NCI-H1417 (cell line): ENCODE measurements at places on chromosomes 11 and 22.

DNA sequence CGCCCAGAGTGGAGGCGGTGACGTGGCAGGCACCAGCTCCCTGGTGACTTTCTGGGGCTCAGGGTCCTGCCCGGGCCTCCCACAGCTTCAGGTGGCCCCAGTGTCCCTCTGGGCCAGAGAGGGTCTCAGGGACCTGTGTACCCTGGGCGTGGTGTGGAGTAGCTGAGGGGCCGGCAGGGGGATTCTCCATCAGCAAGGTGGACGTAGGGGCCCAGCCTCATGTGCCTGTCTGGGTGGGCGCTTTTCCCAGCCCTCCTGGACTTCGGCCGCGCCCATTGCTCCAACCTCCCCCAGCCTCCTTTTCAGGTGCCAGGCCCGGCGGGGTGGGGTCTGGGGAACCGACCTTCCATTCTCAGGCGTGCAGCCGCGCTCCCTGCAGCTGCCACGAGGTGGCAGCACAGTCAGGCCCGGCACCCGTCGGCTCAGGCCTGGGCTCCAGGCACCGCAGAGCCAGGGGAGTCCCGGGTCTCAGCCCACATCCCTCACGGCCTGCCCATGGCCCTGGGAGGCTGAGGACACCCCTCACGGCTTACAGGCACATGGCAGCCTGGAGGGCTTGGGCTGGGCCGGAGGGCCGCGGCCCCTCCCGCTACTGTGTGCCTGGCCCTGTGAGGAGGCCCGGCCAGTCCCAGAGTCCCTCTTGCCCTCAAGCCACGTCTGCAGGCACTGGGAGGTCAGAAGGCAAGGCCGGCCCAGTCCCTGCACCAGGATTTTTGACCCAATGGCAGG is 19.9 kb upstream of the MUC5B start:
- DNase-seq, result peak; percentile 46

DNA sequence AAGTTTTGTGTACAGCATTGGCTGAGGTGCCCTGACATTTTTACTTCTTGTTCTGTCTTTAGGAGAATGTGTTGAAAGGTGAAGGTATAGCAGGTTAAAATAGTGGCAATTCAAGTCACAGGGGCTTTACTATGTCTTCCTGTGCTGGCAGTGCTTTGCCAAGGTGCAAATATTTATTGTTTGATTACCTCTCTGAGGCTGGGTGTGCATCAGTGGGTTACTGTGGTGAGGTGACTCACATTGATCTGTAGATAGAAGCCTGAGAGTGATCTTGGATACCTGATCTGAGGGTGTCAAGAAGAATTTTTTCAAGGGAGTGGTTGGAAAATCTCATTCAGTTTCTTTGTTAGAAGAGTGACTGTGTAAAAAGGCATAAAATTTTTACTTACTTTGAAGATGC is 90.0 kb downstream of the ARHGAP42 start:
- no peak for DNase-seq

DNA sequence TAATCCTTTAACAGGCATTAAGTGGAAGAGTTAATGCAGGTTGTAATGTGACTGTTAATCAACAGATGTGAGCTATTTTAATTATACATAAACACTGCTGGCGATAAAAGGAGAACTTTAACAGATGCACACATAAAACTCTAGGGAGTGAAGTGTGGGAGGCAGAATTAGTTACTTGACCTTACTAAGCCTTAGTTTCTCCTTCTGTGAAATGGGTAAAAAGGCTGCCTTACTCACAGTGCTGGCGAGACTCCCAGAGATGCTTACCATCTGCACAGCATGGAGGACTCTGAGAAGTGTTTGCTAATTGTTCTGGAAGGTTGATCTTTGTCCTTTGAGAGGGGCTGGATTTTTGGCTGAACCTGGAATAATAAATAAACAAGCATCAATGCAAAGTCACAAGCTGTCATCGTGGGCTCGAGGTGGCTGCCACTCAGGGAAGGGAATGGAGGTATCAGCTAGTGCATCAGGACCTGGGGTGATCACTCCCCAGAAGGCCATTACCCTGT is 58.6 kb upstream of the MPEG1 start:
- DNase-seq, result no peak

DNA sequence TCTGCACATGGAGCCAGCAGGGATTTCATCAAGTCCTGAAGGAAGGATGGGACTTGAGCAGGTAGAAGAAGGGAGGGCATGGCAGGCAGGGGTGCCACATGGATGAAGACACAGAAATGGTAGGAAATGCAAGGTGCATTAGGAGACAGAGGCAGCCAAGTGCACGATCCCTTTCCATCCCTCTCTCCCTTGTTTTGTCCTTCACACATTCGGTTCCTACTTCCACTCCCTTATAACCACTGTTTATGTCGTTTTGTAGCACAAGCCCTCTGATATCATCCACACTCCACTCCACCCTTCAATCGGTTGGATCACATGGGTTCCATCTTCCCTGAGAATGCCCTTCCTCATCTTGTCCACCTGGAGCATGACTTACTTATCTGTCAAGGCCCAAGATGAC is 35.2 kb downstream of the IFT27 start:
- DNase-seq, result no peak

DNA sequence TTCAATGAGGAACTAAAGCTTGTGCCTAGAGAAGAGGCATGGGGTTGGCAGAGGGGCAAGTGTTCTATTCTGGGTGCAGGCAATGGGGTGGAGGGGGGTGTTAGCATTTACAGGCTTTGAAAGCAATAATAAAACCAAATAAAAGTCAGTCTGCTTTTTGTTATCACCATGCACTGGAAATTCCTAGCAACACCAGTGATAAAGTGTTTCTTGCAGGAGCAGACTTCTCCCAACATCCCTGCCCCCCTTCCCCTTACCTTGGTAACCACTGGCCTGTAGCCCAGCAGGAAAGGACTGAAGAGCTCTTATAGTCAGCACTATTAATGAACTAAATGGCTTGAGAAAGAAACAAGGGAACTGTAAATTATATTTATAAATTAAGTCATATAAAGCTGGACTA is 65.2 kb upstream of the SESN3 start:
- peak; percentile 91 for DNase-seq

DNA sequence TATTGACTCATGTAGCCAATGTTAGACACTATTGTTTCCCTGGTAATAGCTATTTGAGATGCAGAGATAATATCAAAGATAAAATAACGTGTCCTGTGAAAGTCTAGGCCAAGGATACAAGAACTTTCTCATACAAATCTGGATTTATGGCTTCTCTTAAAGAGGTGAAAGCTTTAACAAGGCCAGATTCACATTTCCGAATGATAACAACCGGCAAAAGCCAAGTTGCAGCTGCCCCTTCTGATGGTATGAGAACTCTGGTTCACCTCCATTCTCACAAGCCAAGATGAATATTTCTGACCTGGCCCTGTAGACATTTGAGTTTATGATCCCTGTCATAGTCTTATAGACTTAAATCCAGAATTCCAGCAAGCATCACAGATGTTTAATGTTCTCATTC is 230.4 kb upstream of the ZC3H12C start:
- DNase-seq, result no peak

GRCh38 chr22:44586999-44587736 is 89.1 kb upstream of the RTL6 start:
- DNase-seq, result peak; percentile 75

GRCh38 chr22:42399315-42400271 is 32.6 kb downstream of the NFAM1 start:
- peak; percentile 96 for DNase-seq

DNA sequence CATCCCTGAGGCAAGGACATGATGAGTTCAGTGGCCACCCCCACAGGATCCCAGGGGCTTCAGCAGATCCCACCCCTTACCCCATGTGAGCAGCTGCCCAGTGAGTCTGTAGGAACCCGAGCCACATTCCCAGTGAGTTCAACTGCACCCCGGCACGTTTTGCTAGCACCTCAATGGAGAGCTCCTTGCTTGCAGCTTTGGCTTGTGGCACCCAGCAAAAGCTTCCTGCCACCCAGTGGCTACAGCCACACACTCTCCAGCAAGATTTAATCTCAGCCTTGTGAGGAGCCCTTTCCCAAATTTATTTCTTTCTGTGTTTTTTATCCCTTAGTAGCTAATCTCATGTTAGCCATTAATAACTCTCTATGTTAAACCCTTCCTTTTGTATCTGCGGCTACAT is 4.0 kb downstream of the SAA1 start:
- DNase-seq, result no peak

DNA sequence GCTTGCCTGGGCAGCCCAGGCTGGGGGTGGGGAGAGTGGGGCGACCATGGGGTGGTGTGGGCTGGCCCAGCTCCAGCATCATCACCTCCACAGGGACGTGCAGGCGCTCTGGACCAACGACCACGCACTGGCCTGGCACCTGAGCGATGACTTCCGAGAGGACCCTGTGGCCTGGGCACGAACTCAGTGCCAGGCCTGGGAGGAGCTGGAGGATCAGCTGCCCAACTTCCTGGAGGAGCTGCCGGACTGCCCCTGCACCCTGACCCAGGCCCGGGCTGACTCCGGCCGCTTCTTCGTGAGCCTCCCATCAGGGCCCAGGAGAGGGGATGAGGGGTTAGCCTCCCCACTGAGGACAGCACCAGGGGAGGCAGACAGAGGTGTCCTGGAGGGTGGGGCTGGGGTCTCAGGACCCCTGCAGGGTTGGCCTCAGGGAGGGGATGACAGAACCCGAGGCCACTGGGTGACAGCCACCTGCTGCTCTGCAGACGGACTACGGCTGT is 3.8 kb downstream of the SUSD2 start:
- DNase-seq, result no peak

DNA sequence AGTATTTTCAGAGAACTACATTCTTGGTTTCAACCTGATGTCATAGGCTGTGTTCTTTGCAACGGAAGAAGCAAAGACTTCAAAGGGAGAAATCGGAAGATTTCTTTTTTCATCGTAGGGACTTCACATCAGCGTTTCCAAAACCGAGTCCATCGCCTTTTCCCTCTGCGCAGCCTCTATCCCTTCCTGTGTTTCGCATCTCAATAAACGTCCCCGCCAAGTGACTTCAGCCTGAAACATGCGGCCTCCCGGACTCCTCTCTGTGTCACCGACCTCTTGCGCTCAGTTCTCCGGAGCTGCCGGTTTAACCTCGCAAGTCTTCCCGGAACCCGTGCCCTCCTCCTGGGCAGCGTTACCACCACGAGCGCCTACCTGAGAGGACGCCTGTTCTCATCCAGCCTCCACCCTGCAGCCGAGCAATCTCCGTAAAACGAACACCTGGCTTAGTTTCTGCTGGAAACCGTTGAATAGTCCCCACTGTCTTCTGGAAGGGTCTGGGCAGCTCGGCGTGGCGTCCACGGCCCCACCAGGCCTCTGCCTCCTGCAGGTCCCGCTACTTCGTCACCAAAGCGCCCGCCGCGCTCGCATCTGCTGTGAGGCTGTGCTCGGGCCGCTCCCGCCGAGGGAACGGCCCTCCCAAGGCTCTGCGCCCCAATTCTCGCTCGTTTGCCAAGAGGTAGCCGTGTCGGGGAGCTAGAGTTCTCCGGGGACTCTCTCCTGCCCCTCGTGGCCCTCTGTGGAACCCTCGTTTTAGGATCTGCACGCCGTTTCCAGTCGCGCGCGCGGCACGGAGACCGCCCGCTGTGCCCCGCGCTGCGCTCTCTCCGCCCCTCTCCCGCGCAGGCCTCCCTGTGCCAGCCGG is at the start of gene GLB1L3:
Gene GLB1L3 (plus strand): TSS at position 846 of the 862 bp plus-strand sequence. CDS start 362 bp downstream, outside the sequence.
- DNase-seq, result no peak

- no peak for DNase-seq
Observed at GRCh38 chr11:131301306-131301705, 69.1 kb upstream of the NTM start.

GRCh38 chr11:128346804-128347203 is 240.6 kb downstream of the ETS1 start:
- DNase-seq, result no peak

GRCh38 chr11:125999234-125999880 is 53.5 kb downstream of the VSIG10L2 start:
- DNase-seq, result no peak

DNA sequence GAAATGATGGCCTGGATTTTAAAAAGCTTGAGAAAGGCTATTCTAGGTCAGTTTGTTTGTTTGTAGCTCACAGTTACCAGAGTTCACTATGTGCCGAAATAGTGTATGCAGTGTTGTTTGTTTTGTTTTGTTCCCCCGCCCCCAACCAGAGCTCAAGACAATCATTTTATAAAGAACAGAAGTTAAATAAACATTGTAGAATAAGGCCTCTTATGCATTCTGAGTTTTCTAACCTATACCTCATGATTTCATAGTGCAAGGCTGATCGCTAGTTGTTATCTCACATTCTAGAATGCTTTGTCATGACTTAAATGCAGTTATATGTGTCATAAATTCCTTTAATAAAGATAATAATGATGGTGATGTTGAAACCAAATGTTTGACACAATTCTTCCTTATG is 7.8 kb downstream of the KCNA4 start:
- no peak for DNase-seq

GRCh38 chr22:48826546-48826945 is 1001.1 kb downstream of the BRD1 start:
- DNase-seq, result no peak

DNA sequence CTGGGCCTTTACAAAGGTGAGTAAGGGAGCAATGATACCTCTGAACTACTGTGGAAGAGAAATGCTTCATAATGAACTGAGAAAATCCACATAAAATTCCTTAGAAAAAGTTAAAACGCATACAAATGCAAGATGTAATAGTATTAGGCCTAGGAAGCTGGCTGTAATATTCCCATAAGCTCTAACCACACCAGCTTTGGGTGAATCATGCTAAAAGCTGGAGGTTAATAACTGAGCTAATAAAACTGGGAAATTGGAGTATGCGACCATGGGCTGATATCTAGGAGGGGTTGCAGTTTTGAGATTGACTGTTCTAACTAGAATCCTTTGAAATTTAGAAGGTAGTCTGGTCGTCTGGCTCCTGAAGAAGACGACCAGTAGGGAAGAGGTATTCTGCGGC is 28.6 kb upstream of the RCE1 start:
- DNase-seq, result no peak
